ENCODE measurements at places on chromosomes 1 and 21. TPM values are rescaled to one million over a fixed set of nuclear protein-coding genes. Genes with fewer than 3 reads are reported as not detected.
A peak's percentile ranks its signal among the peaks of the same experiment; 100 is the strongest.

TEX38 gene
- 0.38 TPM for total RNA-seq

FAM3B gene
- total RNA-seq, result 10.1 TPM

METTL25B gene
- 40.0 TPM for total RNA-seq

CACNA1S gene
- total RNA-seq, result 0.05 TPM

PADI4 gene
- total RNA-seq, result not detected

PGLYRP3 gene
- not detected for total RNA-seq

DNA sequence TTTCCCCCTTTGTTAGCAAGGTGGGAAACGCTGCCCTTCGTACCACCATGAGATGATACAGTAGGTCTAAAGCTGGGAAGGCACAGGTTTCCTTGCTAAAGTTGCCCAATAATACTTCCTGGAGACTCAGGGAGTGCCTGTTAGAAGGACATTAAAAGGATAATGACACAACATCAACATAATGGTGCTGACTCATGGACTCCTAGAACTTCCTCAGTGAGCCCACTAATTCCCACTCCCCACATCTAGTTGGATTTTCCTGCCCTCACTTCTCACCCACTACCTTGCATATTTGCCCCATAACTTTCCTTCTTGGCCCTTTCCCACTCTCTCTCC, 17.5 kb downstream of the CFAP45 start:
- H3K4me3 ChIP-seq, result no peak overlapping the region
- no peak overlapping the region for H3K27ac ChIP-seq
- peaks cover 26% of the 10 kb centered on the region for H3K27me3 ChIP-seq
- DNase-seq, result no peak
- H3K4me1 ChIP-seq, result no peaks in the 10 kb centered on the region

GRCh38 chr1:119882132-119883049, 13.9 kb downstream of the ADAM30 start:
- peaks cover 8% of the 10 kb centered on the region for H3K4me1 ChIP-seq
- no peaks in the 10 kb centered on the region for H3K36me3 ChIP-seq
- H3K27me3 ChIP-seq, result peaks cover 14% of the 10 kb centered on the region
- H3K4me3 ChIP-seq, result no peak overlapping the region

GRCh38 chr1:230407351-230407750, 18.8 kb downstream of the PGBD5 start:
- H3K36me3 ChIP-seq, result no peaks in the 10 kb centered on the region
- no peaks in the 10 kb centered on the region for H3K27me3 ChIP-seq
- no peak for DNase-seq
- no peak overlapping the region for H3K4me3 ChIP-seq

- no peak overlapping the region for H3K27ac ChIP-seq
- H3K4me3 ChIP-seq, result no peak overlapping the region
- no peaks in the 10 kb centered on the region for H3K36me3 ChIP-seq
- no peaks in the 10 kb centered on the region for H3K27me3 ChIP-seq
- peaks cover 12% of the 10 kb centered on the region for H3K4me1 ChIP-seq
Observed at GRCh38 chr21:34280389-34280795, 83.4 kb upstream of the KCNE2 start.

GRCh38 chr1:209398313-209398991, 185.1 kb upstream of the CAMK1G start:
- no peak for DNase-seq
- peaks cover 3% of the 10 kb centered on the region for H3K27me3 ChIP-seq
- H3K4me3 ChIP-seq, result no peak overlapping the region
- no peaks in the 10 kb centered on the region for H3K36me3 ChIP-seq
- peaks cover 13% of the 10 kb centered on the region for H3K4me1 ChIP-seq
- H3K27ac ChIP-seq, result no peak overlapping the region

DNA sequence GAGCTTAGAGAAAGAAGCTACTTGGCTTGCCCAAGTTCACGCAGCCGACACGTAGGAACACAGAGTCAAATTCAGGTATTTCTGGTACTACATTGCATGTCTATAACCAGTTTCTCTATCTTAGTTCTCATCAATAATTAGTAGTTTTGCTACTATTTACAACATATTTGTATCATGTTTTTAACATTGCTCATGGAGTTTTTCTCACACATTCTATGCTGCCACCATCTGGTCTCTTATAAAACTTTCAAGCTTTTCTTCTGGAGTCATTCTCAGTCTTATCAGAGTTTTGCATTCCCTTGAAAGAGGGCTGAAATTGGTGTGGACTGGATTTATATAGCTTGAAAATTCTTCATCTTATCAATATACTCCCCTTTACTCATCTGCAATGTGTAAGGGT, 118.8 kb upstream of the PALMD start:
- H3K36me3 ChIP-seq, result no peaks in the 10 kb centered on the region
- no peaks in the 10 kb centered on the region for H3K27me3 ChIP-seq
- H3K4me3 ChIP-seq, result no peak overlapping the region
- no peak for DNase-seq
- H3K27ac ChIP-seq, result no peak overlapping the region

- H3K4me1 ChIP-seq, result peaks cover 10% of the 10 kb centered on the region
- H3K36me3 ChIP-seq, result no peaks in the 10 kb centered on the region
- no peak for DNase-seq
- no peak overlapping the region for H3K4me3 ChIP-seq
- no peak overlapping the region for H3K27ac ChIP-seq
Observed at GRCh38 chr1:213737398-213738035, 250.3 kb upstream of the PROX1 start.

DNA sequence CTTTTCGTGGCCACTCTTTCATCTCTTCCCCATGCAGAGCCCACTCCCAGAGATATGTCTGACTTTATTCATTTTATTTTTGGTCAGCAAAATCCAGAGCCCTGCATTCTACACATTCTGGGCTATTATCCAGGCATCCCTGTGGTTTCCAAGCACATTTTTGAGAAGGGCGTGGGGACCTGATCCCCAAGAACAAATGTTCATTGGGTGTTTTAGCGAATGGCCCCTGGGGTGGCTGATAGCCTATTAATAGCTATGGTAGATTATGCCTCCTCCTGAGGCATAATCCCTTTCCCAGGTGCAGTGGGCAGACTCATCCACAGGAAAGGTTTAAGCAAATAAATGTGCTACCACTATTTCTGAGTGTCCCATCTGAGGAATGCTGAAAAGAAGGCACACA, 511.8 kb upstream of the USP24 start:
- H3K4me3 ChIP-seq, result no peak overlapping the region
- H3K27ac ChIP-seq, result no peak overlapping the region
- H3K36me3 ChIP-seq, result no peaks in the 10 kb centered on the region
- H3K27me3 ChIP-seq, result peaks cover 4% of the 10 kb centered on the region
- no peak for DNase-seq

GRCh38 chr1:232301246-232301645, 328.7 kb downstream of the SIPA1L2 start:
- H3K27me3 ChIP-seq, result peaks cover 17% of the 10 kb centered on the region
- no peaks in the 10 kb centered on the region for H3K4me1 ChIP-seq
- no peaks in the 10 kb centered on the region for H3K36me3 ChIP-seq

GRCh38 chr1:15160626-15161025, 7.1 kb downstream of the TMEM51 start:
- H3K27ac ChIP-seq, result no peak overlapping the region
- peaks cover 3% of the 10 kb centered on the region for H3K27me3 ChIP-seq
- DNase-seq, result no peak
- peaks cover 5% of the 10 kb centered on the region for H3K36me3 ChIP-seq
- H3K4me3 ChIP-seq, result no peak overlapping the region

- H3K4me3 ChIP-seq, result peak overlapping the region; percentile 67
- peaks cover 13% of the 10 kb centered on the region for H3K36me3 ChIP-seq
- peaks cover 25% of the 10 kb centered on the region for H3K4me1 ChIP-seq
- DNase-seq, result peak; percentile 36
- H3K27me3 ChIP-seq, result no peaks in the 10 kb centered on the region
Observed at GRCh38 chr1:167819849-167820683, 93.9 kb downstream of the ADCY10 start.

DNA sequence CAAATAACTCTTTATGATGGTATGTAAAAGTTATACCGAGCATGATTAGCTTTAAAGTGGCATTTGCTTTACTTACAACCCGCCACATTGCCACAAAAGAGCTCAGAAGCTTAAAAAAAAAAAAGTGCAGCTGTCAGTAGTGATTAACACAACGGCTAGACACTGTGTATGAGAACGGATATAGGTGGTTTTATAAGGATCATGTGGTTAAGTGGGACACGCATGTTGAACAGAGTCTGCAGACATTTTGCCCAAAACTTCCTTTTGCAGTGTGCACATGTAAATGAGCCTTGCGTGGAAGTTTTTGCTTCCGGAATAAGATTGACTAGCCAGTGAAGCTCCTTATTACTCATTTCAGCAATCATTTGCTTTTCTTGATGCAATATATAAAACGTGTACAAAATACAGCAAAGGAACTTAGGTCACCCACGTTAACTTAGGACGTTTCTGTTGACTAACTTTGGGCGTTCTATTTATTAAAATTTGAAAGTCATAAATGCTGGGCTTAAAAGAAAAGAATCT, 58.7 kb upstream of the RGS1 start:
- H3K27ac ChIP-seq, result no peak overlapping the region
- H3K27me3 ChIP-seq, result no peaks in the 10 kb centered on the region
- DNase-seq, result no peak

- no peaks in the 10 kb centered on the region for H3K4me1 ChIP-seq
- no peak overlapping the region for H3K27ac ChIP-seq
- H3K27me3 ChIP-seq, result peaks cover 2% of the 10 kb centered on the region
Observed at GRCh38 chr1:246532519-246532918, 25.4 kb upstream of the SMYD3 start.

DNA sequence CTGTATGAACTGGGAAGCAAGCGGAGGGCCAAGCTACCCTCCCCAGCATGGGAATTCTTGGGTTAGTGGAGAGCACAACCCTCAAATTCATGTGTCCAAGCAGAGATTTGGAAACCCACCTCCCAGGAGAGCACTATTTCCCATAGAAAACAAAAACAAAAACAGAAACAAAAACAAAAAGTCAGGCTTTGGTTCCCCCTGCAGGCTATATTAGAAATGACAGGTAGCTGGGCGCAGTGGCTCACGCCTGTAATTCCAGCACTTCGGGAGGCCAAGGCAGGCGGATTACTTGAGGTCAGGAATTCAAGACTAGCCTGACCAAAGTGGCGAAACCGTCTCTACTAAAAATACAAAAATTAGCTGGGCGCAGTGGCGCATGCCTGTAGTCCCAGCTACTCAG, 10.8 kb downstream of the MINDY1 start:
- no peaks in the 10 kb centered on the region for H3K27me3 ChIP-seq
- H3K36me3 ChIP-seq, result peaks cover 8% of the 10 kb centered on the region
- H3K4me1 ChIP-seq, result no peaks in the 10 kb centered on the region
- DNase-seq, result no peak
- H3K4me3 ChIP-seq, result no peak overlapping the region

DNA sequence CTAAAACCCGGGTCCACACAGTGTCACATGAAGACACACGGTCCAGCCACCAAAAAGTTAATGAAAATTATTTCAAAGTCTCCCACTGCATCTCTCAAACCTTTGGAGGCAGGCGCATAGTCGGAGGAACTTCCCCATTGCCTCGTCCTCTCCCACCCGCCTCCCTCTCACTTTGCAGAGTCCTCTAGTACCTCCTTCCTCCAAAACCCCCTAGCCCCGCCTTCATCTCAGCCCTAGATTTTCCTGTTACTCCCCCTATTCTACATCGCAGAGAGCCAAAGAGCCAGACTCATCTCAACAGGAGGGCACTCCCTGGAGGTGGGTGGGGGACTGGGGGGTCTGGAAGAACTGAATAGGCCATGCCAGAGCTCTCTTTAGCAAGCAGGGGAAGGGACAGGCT, 79.3 kb downstream of the DISP3 start:
- no peak overlapping the region for H3K27ac ChIP-seq
- no peak overlapping the region for H3K4me3 ChIP-seq
- H3K36me3 ChIP-seq, result no peaks in the 10 kb centered on the region
- peaks cover 73% of the 10 kb centered on the region for H3K27me3 ChIP-seq

GRCh38 chr1:209802780-209803152, 3.2 kb downstream of the IRF6 start:
- H3K27ac ChIP-seq, result no peak overlapping the region
- no peak overlapping the region for H3K4me3 ChIP-seq
- DNase-seq, result no peak
- peaks cover 21% of the 10 kb centered on the region for H3K4me1 ChIP-seq
- H3K27me3 ChIP-seq, result no peaks in the 10 kb centered on the region

DNA sequence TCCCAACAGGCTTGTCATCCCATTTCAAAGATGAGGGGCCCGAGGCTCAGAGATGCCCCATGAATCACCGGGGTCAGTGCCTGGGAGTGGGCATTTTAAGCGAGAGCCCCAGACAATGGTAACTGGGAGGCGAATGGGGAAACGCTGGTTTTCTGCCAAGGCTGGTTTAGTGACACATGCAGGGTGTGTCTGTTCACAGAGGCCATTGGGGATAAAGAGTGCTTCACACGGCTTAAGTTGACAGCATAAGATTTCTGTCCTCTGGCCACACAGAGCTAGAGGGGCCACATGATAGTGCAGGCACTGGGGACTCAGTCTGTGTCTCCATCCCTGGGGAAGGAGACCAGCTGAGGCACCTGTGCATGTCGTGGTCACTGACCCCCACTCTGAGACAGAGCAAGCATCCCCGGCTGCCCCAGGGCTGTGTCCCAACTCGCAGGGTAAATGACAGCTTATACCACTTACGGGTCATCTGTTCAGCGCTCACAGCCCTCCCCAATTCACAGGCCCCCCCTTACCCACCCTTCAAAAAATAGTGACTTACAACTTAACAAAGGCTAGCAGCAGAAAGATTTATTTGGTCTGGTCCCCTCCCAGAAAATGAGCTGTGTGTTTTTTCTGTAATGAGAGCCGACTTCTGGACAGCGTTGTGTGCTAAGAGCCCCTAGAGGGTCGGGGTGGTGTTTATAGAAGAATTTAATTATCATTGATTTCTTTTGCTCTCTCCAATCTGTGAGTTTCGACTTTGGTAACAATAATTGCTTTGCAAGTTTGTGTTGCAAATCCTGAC, 34.9 kb upstream of the ARHGEF16 start:
- H3K36me3 ChIP-seq, result peaks cover 20% of the 10 kb centered on the region
- no peaks in the 10 kb centered on the region for H3K27me3 ChIP-seq
- H3K4me1 ChIP-seq, result peaks cover 16% of the 10 kb centered on the region
- no peak overlapping the region for H3K4me3 ChIP-seq
- H3K27ac ChIP-seq, result peak overlapping the region; percentile 26

DNA sequence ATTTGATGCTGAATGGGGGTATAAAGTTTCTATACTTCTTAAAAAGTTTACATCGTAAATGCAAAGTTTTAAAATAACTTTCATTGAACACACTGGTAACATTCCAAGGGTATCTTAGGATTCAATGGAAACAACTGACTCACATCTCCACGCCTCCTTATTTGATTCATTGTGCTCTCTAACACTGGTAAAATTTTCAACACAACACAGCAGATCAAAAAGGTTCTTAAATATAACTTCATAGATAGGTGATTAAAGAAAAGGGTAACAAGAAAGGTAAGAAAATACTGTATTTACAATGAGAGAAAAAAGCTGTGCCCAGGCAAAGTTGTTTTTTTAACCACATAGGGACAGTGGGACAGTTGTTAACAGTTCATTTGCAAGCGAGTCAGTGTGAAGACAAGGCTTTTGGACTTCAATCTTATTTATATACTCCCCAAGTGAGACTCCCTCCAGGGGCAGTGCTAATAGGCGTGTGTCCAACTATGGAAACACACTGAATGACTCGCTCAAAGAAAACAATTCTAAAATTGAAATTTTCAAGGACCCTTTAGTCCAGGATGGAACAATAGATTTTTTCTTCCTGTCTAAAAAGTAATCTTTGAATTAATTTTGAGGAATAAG, 140.5 kb downstream of the TIAM1 start:
- H3K4me3 ChIP-seq, result no peak overlapping the region
- peaks cover 2% of the 10 kb centered on the region for H3K4me1 ChIP-seq
- H3K27me3 ChIP-seq, result no peaks in the 10 kb centered on the region
- no peak overlapping the region for H3K27ac ChIP-seq

GRCh38 chr1:76209238-76209637, 134.7 kb downstream of the ST6GALNAC3 start:
- H3K4me3 ChIP-seq, result no peak overlapping the region
- peaks cover 4% of the 10 kb centered on the region for H3K4me1 ChIP-seq
- no peak overlapping the region for H3K27ac ChIP-seq
- H3K27me3 ChIP-seq, result no peaks in the 10 kb centered on the region
